ENCODE measurements at places on chromosomes 3 and 15.

GRCh38 chr3:26624209-26624765 is 1.7 kb downstream of the LRRC3B start:
- no peak for DNase-seq

GRCh38 chr15:31438601-31439265 is 112.1 kb downstream of the KLF13 start:
- no peak for DNase-seq

DNA sequence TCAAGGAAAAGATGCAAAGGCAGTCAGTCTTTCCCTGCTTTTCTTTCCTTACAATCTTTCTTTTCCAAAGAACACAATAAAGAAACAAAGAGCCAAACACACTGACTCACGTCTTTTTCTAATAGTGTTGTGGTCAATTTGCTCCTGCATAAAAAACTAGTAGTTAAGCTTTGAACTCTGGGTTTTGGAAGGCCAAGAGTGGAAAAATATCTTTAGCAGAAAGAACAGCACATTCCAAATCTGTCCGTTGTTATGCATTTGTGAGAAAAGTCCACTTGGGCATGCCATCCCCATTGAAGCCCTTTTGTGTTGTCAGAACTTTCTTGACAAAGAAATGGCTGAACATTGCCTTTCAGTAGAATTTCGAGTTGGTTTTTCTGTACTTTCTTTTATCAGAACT is 18.2 kb downstream of the COL8A1 start:
- no peak for DNase-seq

GRCh38 chr3:159149633-159150032 is 347.8 kb downstream of the MFSD1 start:
- no peak for DNase-seq

DNA sequence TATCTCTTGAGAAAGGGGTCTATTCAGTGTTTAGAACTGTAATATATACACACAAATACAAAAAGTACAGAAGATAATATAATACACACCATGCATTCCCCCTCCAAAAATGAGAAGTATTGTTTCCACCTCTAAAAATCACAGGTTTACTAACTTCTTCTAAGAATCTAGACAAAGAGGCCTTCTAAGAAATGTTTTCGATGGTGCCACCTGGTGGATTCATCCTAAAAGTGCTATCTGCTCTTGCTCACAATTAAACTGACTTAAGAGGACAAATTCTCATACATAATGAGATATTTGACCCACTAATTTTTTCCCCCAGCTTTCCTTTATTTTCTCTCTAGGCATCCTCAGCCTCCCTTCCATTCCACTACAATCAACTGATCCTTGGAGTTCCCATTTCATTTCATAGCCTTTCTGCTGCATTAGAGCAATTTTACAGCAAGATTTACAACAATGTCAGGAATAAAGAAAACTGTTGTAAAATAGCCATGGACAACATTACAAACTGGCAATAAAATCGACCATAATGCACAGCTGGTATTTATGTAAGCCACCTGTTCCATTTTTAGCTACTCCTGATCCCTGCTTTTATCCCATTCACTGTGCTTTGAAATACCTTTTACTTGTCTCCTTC is 124.6 kb downstream of the ARRDC4 start:
- no peak for DNase-seq
